CD4-positive, alpha-beta T cell (primary cell): ENCODE measurements at places on chromosomes 6 and 20. TPM values are rescaled to one million over a fixed set of nuclear protein-coding genes. Genes with fewer than 3 reads are reported as not detected.

Gene MYB
- total RNA-seq, result 2.0 TPM

Gene BEND6
- not detected for total RNA-seq

Gene PHACTR3
- not detected for total RNA-seq

Gene ANKRD60
- total RNA-seq, result not detected

Gene EDN1
- total RNA-seq, result 1.1 TPM

Gene HLA-G
- total RNA-seq, result 2.9 TPM

Gene PNLDC1
- total RNA-seq, result 0.14 TPM
